Stimulated activated CD4-positive, alpha-beta T cell treated with anti-CD3 and anti-CD28 coated beads, Interleukin-1b, Interleukin-23, amount 100 ng/mL, for 4 hours (primary cell): ENCODE measurements at places on chromosomes 7 and 10.

DNA sequence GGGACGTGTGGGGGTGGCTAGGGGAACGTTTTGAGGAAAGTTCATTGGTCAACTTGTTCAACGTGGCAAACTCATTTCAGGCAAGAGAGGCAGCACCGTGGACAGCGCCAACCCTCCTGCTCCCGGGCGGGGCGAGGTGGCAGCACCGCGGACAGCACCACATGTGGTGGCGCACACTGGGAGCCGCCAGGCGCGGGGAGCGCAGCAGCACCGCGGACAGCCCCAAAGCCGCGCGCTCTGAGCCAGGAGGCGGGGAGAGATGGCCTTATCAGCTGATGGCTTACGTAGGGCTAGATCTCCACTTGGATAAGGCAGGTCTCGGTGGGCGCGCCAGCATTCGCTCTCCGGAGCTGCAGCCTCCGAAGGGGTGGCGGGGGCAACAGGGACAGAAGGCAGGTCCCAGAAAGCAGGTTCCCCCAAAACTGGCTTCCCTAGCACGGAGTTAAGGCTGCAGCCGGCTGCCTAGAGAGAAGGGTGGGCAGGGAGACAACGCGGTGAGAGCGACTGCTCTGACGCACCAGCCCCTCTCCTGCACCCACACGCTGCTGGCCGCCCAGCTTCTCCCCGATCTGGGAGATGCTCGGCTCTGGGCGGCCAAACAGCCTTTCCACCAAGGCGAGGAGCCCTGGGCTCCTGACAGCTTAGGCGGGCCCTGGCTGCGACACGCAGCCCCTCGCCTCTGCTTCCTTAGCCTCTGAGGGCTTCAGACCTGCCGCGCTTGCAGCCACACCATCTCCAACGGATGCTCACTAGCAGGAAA lies at the start of gene HTR5A:
TSS of gene HTR5A (plus strand) at position 333 of the 760 bp plus-strand sequence. CDS start 576 bp downstream, outside the sequence.
- peak; percentile 68 for DNase-seq

GRCh38 chr7:105027176-105027853 lies 13.3 kb downstream of the KMT2E start:
- no peak for DNase-seq

- no peak for DNase-seq
These were observed 14.3 kb downstream of the GALNT17 start for GRCh38 chr7:71145906-71146901.

DNA sequence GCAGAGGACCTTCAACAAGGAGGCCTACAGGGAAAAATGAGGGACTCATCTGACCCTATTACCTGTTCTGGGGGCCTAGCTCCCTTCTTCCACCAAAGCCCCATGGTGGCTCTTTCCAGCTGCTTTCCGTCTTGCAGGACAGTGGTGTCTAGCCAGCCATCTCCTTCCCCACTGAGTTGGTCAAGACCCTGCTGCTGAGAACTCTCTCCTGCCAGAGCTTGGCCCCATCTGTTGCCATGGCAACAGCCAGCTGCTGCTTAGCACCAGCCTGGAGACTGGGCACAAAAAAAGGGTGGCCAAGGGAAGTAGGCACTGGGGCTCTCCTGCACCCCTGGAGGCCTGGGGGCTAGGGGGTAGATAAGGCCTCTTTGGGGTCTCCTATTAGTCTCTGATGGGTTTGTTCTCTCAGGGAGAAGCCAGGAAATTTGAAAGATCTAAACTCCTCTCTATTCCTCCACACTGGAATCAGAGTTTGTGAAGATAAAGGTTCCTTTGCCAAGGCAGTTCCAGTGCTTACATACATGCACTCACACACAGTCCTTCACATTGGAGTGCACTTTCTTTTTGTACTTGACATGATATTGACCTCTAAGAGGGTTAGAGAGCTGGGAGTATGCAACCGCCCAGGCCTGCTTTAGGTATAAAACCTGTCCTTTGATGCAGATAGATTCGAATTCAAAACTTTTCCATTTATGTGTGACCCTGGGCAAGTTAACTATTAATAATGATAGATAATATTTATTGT lies 15.8 kb downstream of the TSPAN33 start:
- no peak for DNase-seq

GRCh38 chr10:19845503-19846368 lies 29.5 kb downstream of the PLXDC2 start:
- DNase-seq: no peak

- peak; percentile 2 for DNase-seq
These were observed 93.0 kb upstream of the SLC25A13 start for GRCh38 chr7:96414931-96415292.

DNA sequence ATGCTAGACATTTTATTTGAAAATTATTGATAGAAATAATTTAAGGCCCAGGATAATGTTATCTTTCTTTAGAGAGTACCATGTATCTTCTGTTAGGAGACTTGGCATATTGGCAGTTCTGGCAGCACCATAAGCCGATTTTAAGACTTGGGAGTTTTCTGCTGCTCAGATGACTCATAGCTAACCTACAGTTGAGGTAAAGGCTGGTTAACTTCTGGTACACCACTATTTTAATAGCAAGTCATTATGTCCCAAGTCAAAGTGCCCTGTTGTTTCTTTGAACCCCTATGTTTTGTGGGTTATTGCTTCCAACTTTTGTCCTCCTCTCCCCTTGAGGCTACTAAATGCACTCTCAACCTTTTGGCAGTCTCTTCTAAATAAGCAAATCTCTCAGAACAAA lies 25.2 kb downstream of the ATRNL1 start:
- no peak for DNase-seq
